Stimulated activated CD4-positive, alpha-beta T cell treated with anti-CD3 and anti-CD28 coated beads, Interleukin-2, amount 100 ng/mL, for 48 hours (primary cell): ENCODE measurements at places on chromosomes 12 and 14.

DNA sequence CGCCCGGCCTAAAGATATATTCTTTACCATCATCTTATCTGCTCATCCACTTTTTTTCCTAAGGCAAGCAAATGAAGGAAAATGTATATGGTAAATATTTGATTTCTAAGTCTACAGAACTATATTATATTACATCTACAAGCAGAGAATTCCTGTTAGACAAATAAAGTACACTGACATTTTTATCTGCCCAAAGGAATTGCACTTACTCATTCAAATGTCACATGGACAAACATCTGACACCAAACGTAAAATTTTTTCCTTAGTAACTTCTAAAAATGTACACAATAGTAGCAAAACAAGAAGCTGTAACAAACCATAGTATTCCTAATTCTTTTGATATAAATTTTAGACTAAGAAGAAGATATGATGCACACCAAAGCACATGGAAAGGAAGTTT lies 51.0 kb downstream of the SPPL3 start:
- no peak for DNase-seq

GRCh38 chr14:45610318-45610717 lies 357.3 kb upstream of the MIS18BP1 start:
- no peak for DNase-seq

GRCh38 chr12:68235576-68235975 lies 10.0 kb upstream of the IL26 start:
- DNase-seq, result no peak

- no peak for DNase-seq
Measured at GRCh38 chr12:51832354-51833107, 16.0 kb downstream of the FIGNL2 start.

DNA sequence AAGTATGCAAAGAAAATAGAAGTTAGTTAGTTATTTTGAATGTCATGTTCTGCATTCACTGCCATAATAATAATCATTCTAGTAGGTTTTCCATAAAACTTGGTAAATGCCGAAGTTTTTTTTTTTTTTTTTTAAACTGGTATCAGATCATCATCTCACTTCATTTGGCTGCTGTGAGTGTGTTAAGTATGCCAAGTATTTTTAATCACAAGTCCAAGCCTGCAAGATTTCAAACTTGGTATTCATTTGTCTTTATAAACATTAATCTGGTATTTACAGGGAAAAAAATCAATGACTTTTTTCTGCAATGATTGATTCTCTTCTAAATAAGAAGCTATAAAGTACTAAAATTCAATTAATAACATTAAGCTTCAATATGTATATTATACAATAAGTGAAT lies 248.9 kb downstream of the CCDC59 start:
- no peak for DNase-seq

DNA sequence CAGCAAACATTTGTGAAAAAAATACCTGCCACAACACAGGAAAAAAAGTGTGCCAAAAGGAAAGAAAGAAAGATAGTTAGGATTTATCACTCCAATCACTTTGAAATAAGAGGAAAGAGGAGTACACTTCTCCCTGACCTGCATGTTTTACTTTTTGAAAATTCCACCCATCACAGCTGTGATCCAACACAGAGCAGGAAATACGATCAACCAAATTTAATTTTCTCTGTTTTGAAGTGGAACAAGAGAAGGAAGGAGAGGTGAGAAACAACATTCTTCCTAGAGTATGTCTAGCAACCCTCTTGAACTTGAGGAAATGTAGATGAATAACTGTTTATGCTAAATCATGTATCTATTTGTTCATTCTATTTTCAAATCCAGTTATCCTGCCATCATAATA lies 284.7 kb upstream of the SYT1 start:
- DNase-seq, result no peak

GRCh38 chr12:72699362-72699761 lies 427.2 kb downstream of the TRHDE start:
- no peak for DNase-seq

DNA sequence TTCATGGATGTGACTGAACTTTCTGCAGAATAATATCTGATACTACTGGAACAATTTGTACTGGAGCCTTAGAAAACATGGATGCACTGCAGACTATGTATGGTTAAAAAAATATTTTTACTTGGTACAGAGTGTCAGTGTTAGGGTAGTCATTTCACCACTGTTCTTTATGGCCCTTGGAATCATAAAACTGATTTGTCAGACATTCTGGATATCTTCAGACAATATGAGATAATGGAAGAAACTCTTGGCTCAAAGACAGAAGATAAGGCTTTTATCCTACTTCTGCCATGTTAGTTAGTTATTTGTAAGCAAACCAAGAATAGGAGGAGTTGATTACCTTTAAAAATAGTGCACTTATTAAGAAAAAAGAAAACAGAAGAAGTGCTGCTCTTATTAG lies 209.4 kb downstream of the LRIG3 start:
- DNase-seq, result no peak

DNA sequence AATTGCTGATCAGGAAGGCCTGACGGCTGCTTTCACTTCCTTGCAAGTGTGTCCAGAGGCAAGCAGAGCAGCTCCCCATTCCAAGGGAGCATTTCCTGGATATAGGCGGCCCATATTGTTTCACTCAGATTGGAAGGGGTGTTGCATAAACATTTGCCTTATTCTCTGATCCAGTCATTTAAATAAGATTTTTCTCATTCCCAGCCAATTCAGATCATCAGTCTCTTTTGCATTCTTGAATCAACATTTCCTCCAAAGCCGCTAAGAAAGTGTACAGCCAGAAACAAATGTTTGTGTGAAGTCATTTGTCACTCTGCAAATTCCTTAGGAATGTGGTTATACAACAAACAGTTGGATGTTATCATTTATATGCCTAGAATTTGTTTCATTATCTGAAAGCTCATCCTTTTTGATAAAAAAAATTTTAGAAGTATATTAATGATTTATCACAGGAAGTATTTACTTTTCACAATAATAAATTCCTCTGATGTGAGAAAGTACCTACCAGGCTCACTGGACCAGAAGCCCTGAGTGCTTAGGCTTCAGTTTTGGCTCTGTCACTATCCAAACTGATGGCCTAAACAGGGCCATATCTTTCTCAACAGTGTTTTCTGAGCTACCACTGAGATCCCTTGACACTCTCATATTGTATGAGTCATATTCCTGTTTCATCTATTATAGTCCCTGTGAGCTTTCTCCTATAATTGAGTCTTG lies 379.6 kb downstream of the CCDC91 start:
- DNase-seq, result no peak

DNA sequence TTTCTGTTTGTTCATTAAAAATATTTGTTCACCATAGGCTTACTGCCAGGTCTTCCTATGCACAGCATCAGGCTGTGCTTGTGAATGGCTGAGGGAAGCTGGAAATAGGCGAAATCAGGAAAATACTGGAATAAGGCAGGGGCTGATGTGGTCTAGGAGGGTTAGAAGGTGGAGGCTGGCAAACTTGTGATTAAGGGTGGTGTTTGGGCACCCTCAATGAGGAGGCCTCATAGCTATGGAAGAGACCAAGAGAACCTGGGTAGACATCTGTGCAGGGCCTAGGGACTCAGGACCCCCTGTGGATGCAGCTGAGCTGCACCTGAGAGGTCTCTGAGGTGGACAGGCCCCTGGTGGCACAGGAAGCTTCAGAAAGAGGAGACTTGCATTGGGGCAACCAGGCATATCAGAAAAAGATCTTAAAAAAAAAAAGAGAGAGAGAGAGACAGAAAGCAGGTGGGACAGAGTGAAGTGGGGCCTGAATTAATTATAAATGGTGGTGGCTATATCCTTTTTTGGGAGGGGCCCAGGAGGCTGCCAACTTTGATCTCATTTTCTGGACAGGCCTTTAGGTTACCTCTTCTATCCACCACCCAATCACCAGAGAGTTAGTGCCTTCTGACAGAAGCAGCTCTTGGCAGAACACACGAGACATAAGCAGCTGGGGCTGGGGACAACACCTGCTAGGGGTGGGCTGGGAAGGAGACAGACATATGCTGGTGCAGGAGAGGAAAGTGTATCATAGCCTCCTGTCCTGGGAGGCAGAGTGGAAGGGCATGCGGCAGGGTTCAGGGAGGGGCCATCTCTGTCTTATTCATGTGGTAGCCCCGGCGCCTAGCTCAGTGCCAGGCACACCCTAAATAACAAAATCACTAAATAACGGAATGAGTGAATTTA lies 46.7 kb upstream of the ATP23 start:
- no peak for DNase-seq

DNA sequence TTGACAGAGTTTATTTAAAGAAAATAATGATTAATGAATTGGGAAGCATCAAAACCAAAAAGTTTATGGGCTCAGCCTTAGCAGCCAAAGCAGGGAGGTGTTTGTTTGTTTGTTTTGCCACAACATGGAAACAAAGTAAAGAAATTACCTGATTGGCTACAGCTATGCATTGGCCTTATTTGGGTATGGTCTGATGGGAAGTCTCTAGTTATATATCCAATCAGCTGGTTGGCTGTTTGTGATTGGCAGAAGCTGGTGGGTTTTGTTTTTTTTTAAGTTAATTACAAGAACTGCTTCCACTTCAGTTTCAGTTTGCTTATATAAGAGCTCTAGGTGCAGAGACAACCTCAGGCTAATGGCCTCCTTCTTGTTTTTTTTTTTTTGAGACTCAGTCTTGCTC lies 4.6 kb upstream of the LEMD3 start:
- DNase-seq, result no peak

DNA sequence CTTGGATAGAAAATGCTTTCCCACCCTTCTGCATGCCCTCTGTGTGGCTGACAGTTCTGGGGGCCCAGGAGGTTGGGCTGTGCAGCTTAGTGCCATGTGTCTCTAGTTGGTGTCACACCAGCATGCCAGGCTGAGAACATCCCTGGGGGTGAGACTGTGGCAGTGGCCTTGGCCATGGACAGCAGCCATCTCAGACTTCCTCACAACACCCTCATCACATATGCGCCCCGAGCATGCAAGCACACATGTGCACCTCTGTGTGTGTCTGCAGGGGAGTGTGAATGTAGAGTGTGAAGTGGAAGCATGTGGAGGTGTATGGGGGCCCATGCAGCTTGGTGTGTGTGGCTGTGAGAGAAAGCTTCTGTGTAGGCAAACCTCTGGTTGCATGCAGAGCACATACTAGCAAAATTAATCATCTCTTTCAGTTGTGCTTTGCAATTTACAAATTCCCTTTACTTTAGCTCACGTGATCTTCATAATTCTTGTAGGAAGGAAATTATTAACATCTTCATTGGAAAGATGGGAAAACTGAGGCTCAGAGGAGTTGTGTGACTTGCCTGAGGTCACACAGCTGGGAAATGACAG lies 8.4 kb downstream of the ASIC1 start:
- no peak for DNase-seq

DNA sequence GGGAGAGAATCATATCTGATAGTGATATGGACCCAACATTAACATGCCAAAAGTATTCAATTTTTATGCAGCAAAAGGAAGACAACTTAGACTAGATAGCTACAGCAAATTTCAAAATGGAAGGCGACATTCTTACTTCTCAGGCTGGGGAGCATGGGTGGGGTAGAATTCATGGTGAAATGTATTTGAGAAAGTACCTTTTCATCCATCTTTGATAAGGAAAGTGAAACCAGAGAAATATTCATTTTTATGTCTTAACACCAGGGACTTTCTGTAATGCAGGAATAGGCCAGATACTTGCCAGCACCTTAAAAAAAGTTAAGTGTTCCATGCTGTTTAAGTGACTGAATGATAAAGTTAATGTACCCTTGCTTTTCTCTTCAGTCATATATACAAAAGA lies 13.4 kb downstream of the BTG1 start:
- no peak for DNase-seq

DNA sequence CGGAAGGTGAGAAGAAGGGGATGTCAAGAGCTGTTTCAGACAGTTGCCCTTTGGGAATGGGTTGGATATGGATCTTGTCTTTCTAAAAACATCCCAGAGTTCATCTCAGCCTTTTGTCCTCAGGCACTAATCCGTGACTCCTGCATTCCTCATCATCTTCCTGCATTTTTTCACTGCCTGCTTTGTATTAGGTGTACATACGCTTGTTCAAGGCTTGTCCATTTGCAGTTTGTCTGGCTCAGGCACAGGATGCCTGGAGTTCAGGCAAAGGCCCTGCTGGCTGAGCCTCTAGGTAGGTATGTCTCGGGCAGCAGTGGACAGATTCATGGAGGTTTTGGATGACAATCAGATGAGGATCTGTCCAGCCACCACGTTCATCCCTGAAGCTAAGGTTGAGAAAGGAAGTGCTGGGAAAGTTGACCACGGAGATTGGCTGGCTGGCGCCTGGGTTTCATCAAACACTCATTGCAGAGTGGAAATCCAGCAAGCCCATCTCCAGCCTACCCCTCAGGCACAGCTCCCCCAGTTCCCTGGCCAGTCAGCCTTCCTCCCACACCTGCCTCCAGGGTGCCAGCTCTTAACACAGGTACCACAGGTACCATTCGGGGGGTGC lies 12.4 kb upstream of the TMEM106C start:
- DNase-seq, result no peak
